Renal pelvis (tissue), 12 donors: ENCODE measurements at places on chromosomes 2 and 18. TPM values are rescaled to one million over a fixed set of nuclear protein-coding genes. Genes with fewer than 3 reads are reported as not detected.

DNA sequence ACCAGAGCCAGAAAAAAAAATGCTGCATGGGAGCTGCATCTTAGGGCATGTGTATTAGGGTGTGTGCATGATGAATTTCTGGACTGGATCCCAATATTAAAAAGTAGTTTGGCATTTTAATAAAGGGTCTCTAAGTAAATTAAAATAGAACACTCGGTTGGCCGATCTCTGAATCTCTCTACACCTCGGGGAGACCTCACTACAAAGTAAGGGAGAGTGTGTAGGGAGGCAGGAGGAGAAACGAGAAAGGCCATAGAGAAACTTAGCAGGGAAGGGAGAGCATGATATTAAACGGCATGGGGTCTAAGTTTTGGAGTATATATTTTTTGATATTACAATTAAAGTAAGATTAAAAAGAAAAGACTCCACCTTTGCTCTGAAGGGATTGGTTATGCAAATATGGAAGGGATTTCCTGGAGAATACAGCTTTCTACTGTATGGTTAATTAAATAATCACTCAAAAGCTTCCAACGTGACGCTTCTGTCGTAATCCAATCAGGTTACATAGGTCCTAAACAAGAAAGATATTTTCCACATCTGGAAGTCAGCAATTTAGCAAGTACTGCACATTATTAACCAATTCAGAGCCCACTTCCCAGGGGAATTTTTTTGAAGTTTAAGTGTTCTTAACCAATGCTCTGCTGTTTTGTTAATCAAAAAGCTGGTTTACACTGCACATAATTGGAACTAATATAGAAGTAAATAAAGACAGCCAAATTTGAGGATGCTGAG lies 1.0 kb upstream of the ZEB2 start:
- no peak for DNase-seq

GRCh38 chr2:225182126-225182525 lies 139.9 kb upstream of the DOCK10 start:
- no peak for DNase-seq

DNA sequence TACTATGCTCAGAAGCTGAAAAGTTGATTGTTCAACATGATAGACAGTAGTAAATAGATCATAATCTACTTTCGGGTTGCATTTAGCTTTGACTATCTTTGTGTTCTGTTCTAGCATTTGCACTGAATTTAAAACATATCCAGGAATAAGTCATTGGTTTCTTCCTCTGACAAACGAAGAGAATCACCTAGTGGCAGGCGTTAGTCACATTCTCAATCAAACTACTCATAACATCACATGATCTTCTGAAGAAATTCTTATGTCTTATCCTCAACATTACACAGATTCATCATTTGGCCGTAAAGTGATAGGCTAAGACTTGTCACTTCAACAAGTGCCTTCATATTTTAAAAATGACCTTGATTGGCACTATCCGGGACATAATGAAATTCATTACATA lies 63.6 kb upstream of the TTC21B start:
- DNase-seq = no peak

DNA sequence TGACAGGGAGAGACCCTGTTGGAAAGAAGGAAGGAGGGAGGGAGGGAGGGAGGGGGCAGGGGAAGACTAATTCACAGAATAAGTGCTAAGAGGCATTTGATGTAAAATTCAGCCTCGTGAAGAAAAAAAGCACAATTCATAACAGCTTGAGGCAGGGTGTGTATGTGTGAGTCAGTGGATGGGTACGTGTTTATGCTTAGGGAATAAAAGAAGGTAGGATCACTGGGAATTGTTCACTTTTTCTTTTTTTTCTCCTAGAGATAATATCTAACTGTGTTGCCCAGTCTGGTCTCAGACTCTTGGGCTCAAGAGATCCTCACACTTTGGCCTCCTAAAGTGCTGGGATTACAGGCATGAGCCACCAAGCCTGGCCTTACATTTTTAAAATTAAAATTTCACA lies 39.2 kb downstream of the WDR33 start:
- no peak for DNase-seq

- no peak for DNase-seq
Observed at GRCh38 chr2:231541645-231542044, 11.4 kb upstream of the NMUR1 start.

- DNase-seq = no peak
Observed at GRCh38 chr2:234994438-234995321, 42.9 kb downstream of the SH3BP4 start.

DNA sequence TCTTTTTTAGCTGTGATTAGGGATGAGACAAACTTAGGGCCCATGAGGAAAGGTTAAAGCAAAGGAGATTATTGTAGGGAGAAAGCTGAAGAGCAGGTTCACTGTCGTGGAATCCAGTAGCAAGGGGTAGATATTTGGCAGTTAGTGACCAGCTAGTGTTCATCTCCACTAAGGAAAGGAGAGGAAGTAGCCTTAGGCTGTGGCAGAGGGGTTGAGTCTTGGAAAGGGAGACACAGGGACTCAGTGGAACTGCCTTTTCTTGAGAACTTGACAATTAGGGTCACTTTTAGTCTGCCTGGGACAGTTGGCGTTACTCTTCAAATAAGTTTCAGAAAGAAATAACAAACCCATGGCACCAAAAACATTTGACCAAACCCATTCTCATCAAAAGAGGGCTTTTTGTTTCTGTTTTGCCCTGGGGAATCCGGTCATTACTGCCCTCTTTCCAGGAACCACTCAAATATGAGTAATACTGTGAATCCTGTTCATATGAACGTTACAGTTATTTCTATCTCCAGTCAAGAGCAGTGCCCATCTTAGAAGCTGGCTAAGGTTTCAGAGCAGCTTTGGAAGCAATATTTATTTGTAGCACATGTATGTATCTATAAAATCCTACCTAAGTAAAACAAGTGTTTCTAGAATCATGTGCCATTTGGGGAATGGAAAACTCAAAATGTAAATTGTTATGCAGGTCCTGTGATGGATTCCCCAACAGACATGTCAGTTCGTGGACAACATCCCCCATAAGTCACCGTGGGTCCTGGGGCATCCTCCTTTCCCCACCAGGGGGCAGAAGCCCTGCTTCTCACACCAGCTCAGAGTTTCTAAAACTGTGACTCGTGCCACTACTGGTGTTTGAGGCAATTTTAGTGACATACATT lies 77.3 kb upstream of the PHLPP1 start:
- no peak for DNase-seq

DNA sequence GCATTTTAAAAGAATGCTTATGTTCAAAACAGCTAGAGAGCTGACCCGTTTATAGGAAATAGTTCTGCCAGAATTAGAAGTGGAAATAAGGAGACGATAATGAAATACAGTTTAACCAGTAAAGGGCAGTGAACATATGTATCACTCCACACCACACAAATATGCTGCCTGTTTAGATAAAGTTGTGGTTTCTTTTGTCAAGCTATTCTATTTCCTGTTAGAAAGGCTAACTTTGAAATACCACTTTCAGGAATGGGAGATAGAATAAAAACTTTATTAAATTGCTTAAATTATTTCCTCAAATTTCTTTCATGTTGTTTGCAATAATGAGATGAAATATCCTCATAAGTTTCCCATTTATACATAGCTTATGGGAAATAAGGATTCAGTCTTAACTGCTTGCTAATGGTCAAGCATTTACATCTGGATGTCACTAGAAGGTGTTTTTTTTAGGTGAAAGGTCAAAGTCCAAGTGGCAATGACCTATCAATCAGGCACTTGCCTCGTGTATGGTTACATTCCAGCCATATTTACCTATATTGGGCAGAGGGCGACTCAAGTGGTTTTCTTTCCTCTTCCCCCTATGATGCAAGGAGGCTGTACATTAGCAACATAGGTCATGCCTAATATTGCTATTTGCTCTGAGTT lies 148.9 kb downstream of the ZEB2 start:
- no peak for DNase-seq

CFC1 gene
- polyA plus RNA-seq = not detected

- DNase-seq = peak; percentile 3
Observed at GRCh38 chr18:69727912-69728572, 219.6 kb downstream of the CD226 start.

- DNase-seq = no peak
Observed at GRCh38 chr2:45103351-45104345, 94.4 kb upstream of the SIX2 start.

PROKR1 gene
- polyA plus RNA-seq = 0.40 TPM

DNA sequence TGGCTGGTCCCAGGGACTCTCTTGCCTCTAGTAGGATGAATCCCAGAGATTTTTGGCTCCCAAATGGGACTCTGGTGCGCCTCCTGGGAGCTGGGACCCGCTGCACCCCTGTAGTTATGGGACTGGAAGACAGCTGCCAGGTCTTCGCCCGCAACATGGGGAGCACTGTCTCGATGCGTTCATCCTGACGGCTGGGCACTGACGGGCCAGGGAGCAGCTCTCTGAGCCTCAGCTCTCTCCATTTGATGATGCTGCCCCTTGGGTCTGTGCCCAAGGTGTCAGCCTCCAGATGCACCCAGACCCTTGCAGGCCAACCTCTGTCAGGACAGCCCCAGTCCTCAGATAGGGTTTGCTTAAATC lies 9.3 kb upstream of the ARMC9 start:
- DNase-seq = no peak

DNA sequence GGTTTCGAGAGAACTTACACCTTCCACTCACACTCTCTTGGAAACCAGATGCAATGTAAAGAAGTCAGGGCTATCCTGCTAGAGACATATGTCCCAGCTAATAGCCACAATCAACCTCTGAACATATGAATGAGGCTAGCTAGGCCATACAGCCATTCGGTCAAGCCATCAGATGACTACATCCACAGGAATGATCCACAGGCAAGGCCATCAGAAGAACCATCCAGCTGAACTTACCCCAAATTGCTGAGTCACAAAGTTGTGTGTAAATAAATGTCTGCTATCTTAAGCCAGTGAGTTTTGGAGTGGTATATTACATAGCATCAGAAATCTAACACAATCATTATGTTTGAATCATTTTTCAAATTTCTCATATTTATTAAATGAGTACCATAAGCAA lies 5.2 kb upstream of the SPAST start:
- no peak for DNase-seq

DNA sequence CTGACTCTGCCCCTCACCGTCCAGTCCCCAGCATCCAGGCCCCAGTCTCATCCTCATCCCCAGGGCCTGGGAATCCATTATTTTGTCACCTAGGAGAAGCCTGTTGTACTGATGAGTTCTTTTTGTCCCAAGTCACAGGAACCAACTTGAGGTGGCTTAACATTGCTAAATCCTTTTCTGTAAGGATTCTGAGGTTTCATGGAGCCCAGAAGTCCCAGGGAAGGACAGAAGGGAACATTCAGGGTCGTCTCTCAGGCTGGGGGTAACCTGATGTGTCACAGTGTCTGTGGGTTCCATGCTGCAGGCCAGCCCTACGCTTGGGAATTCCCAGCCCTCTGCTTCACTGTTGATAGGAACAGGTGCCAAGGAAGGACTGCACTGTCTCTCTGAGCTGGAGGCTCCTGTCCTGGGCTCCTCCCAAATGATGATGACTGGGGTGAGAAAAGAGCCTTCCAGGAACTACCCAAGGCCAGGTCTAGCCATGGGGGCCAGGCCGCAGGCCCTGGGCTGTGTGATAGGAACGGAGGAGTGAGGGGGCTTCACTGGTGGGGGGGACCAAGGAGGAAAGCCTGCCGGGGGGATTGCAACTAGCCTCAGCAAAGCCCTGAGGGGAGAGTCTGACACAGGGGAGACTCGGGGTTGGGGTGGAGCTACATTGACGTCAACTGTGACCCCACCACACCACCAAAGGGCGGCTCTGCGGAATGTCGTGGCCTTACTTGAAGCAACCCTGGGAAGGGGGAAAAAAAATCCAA lies 145.7 kb downstream of the SMAD7 start:
- DNase-seq = no peak

DNA sequence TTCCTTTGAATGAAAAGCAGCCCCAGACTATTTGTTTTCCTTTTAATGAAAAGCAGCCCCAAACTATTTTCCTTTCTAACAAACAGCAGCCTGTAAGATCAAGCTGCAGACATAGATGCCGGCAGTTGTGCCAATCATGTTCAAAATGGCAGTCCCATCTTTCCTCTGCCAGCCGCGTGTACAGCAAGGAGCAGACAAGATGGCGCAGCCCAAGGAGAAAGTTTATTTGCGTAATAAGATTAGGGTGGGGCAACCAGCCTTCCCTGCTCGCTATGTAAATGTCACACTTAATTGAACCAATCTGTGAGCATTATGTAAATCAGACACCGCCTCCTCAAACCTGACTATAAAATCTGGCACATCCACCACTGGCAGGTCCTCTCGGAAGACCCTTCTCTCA lies 226.0 kb downstream of the TGIF1 start:
- no peak for DNase-seq

- DNase-seq = no peak
Observed at GRCh38 chr2:99490623-99491461, 1.0 kb upstream of the REV1 start.

GCA gene
- polyA plus RNA-seq = 31.6 TPM

GRCh38 chr2:170812710-170813600 lies 3.7 kb upstream of the GAD1 start:
- DNase-seq = peak; percentile 86

GRCh38 chr2:68537011-68537410 lies 69.6 kb downstream of the APLF start:
- no peak for DNase-seq

- no peak for DNase-seq
Observed at GRCh38 chr2:24203787-24204150, 28.9 kb downstream of the FAM228A start.

EFEMP1 gene
- 86.6 TPM for polyA plus RNA-seq

DNA sequence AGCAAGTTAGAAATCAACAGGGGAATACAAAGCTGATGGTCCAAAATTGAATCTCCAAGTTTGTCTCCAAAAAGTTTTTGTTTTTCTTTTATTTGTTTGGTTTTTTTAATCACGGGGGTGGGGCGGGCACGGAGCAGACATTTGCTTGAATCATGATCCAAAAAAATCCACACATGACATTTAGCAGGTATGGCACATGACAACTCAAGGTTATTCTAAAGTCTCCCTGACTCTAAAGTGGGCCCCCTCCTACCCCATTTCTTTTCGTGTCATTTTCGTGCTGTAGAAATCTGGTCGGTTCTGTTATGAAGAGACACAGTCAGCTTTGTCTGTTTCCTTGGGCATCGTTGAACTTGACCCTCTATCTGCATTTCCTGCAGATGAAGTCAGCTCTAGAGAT lies 14.6 kb downstream of the RNU4ATAC start:
- no peak for DNase-seq

GRCh38 chr18:52409727-52410126 lies 69.7 kb downstream of the DCC start:
- no peak for DNase-seq

DNA sequence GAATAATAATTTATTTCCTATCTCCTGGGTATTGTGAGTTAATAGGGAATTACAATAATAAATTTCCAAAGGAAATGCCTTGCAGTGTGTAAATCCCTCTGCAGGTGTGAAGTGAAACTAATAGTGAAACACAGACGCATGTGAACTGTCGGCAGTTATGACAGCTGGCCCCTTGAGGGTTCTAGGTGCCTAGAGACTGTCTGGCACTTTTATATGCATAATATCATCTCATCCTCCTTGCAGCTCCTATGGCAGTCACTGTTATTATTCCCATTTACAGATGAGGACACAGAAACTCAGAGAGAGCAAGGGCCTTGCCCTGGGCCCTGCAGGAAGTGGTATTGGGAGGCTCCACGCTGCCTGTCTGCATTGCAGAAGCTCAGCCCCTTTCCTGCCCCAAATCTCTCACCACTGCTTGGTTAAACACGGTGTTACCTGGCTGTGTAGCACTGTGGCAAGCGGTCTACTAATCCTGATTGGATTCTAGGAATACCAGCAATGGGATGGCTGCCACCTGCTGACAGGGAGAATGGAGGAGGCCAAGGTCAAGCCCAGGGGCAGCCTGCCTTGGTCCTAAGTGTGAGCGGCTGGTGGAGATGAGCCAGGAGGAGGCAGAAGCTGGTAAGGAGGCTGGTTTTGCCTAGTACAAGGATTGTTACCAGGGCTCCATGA lies 32.8 kb upstream of the ACKR3 start:
- no peak for DNase-seq
